ENCODE measurements at places on chromosomes 3 and 15. TPM values are rescaled to one million over a fixed set of nuclear protein-coding genes. Genes with fewer than 3 reads are reported as not detected.

Gene CLDND1
- total RNA-seq: 117 TPM

Gene GJD2
- total RNA-seq: not detected

Gene CLDN16
- total RNA-seq: not detected

Gene STAC
- total RNA-seq: 7.7 TPM

Gene ANKUB1
- total RNA-seq: not detected

Gene DTX3L
- 15.5 TPM for total RNA-seq

Gene IQCH
- total RNA-seq: 7.0 TPM

Gene GPR27
- 0.12 TPM for total RNA-seq

Gene SAMD7
- not detected for total RNA-seq

Gene GATM
- total RNA-seq: 0.44 TPM

Gene MINAR1
- 0.66 TPM for total RNA-seq

Gene A4GNT
- total RNA-seq: not detected

Gene RETNLB
- not detected for total RNA-seq
